T-cell (primary cell): ENCODE measurements at places on chromosomes 16 and 17. TPM values are rescaled to one million over a fixed set of nuclear protein-coding genes. Genes with fewer than 3 reads are reported as not detected.

DNA sequence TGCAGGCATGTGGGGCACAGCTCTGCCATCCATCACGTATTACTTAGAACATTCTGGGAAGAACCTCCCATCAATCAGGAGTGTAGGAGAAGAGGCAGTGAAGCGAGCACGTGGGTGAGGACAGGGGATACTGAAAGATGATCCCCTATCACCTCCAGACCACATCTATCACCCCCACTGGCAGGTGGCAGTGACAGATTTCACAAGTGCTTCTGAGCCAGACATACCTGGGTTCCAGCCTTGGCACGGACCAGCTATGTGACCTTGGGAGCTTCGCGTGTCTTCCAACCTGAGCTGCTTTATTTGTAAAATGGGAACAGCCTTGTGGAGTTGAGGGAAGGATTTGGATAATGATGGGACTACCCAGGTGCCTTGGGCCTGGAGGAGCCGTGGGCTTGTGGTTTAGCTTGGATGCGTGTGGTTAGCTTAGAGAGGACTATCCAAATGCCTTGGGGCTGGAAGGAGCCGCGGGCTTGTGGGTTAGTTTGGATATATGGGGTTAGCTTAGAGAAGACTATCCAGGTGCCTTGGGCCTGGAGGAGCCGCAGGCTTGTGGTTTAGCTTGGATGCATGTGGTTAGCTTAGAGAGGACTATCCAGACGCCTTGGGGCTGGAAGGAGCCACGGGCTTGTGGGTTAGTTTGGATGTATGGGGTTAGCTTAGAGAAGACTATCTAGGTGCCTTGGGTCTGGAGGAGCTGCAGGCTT lies 206.4 kb downstream of the ENGASE start:
- no peak for DNase-seq
- no peaks in the 10 kb centered on the region for H3K27me3 ChIP-seq
- no peaks in the 10 kb centered on the region for H3K4me1 ChIP-seq
- H3K36me3 ChIP-seq: no peaks in the 10 kb centered on the region

DNA sequence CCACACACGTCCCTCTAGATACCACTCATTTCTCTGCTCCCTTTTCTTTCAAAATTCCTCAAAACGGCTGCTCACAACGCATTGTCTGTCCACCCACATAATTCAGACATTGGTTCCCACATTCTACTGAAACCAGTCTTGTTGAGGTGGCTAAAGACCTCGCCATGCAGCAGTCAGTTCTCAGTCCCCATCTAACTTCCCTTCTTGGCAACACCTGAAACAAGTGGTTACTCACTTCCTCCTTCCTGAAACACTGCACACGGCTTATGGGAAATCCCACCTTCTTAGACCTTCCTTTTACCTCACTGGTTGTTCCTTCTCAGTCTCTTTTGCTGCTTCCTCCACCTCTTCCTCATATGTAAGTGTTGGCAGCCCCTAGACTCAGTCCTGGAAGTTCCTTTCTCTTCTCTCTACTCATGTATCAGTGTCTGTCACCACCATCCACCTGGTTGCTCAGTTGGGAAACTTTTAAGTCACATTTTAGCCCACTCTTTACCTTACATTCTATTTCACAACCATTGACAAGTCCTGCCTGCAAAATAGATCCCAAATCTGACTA lies 277.1 kb downstream of the CEP112 start:
- H3K27me3 ChIP-seq: no peaks in the 10 kb centered on the region
- H3K27ac ChIP-seq: no peak overlapping the region
- H3K36me3 ChIP-seq: no peaks in the 10 kb centered on the region
- DNase-seq: no peak

GRCh38 chr16:85948138-85948509 lies 49.2 kb downstream of the IRF8 start:
- H3K27ac ChIP-seq: no peak overlapping the region
- H3K4me1 ChIP-seq: peaks cover 44% of the 10 kb centered on the region
- no peak for DNase-seq
- no peaks in the 10 kb centered on the region for H3K27me3 ChIP-seq

DNA sequence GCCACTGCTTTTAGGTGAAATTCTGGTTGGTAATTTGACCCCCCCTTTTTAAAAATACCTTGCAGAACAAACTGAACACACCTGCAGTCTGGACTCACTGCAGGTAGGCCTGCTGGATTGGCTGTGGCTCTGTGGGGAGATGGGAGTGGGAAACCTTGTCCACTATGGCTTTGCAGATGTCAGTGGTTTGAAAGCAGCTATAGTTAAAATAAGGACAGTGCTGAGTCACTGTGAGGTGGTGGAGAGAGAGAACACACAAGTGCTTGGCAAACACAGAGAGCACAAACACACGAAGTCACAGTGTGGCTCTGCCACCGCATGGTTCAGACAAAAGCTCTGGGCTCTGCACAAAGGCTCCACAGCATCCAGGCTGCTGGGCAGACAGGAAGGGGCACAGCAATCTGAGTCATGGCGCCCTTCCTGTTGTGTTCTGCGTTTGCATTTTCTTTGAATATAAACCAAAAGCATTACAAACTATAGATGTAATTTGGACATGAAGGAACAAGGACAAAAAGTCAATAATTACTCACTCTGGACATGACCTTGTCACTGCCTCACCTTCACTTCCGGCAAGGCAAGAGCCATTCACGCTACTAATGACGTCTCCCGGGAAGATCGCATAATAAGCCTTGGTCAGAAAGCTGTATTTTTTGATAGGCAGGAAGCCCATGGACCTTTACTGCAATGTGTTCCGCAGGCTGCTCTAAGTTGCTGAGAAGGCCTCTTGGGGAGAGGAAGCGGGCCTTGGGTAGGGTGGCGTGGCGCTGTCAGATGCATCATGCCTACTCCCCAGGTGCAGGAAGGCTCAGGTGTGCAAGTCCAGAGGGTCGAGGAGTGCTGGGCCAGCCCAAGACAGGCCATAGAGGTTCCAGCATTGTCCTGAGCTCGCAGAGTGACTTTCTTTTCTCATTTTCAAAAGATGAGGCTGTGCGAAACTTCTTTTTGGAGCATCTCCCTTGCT lies 60.1 kb upstream of the MED9 start:
- H3K27me3 ChIP-seq: peaks cover 5% of the 10 kb centered on the region
- H3K4me1 ChIP-seq: peaks cover 15% of the 10 kb centered on the region
- no peak overlapping the region for H3K27ac ChIP-seq

DNA sequence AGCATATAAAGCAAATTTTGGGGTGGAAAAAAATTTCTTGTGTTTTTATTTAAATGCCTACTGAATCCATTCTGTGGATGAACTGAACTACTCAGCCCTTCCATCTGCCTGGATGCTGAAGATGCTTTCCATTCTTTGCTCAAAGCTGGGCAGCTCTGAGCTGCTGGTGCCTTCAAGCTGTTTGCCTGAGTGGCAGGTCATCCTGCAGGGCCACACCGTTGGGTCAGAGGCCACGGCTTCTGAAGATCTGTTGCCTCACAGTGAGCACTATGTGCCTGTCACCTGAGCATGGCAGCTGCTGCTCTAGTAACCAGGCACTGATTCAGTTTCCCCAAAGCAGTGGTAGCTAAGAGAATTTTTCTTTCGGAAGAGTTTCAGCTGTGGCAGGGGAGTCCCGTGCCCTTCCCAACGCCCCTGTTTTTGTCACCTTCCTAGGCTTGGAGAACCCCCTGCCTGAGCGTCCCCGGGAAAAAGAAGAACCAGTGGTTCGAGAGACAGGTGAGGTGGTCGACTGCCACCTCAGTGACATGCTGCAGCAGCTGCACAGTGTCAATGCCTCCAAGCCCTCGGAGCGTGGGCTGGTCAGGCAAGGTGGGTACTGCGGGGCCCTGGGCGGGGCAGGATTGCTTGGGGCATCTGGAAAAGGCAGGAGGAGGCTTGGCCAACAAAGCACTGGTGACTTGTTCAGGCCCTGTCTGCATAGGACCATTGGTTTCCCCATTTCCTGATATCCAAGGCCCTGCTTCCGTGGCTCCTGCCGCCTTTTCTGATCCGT lies 8.5 kb downstream of the PLK1 start:
- no peak overlapping the region for H3K27ac ChIP-seq
- no peaks in the 10 kb centered on the region for H3K27me3 ChIP-seq
- DNase-seq: no peak
- H3K4me1 ChIP-seq: no peaks in the 10 kb centered on the region

DNA sequence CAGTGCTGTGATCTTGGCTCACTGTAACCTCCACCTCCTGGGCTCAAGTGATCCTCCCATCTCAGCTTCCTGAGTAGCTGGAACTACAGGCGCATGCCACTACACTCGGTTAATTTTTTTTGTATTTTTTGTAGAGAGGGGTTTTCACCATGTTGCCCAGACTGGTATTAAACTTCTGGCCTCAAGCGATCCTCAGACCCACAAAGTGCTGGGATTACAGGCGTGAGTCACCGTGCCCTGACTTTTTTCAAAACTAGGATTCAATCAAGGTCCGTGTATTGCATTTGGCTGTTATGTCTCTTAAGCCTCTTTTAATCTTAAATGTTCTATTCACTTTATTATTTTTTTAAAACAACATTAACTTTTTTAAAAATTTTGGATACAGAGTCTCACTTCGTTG lies 4.3 kb upstream of the CCL22 start:
- no peak overlapping the region for H3K4me3 ChIP-seq
- no peak for DNase-seq
- no peaks in the 10 kb centered on the region for H3K27me3 ChIP-seq
- no peak overlapping the region for H3K27ac ChIP-seq

DNA sequence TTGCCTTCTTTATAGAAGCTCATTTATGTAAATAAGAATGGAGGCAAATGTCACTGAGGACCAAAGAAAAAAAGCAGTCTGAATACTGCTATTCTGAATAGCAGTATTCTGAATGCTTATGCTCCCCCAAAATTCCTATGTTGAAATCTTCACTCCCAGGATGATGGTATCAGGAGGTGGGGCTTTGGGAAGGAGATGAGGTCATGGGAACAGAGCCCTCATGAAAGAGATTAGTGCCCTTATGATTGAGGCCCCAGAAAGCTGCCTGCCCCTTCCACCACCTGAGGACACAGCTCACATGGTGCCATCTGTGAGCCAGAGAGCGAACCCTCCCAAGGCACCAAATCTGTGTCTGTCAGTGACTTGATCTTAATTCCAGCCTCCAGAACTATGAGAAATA lies 28.8 kb downstream of the HEATR6 start:
- DNase-seq: no peak
- H3K36me3 ChIP-seq: peaks cover 87% of the 10 kb centered on the region
- no peak overlapping the region for H3K27ac ChIP-seq
- no peaks in the 10 kb centered on the region for H3K27me3 ChIP-seq
- no peaks in the 10 kb centered on the region for H3K4me1 ChIP-seq

DNA sequence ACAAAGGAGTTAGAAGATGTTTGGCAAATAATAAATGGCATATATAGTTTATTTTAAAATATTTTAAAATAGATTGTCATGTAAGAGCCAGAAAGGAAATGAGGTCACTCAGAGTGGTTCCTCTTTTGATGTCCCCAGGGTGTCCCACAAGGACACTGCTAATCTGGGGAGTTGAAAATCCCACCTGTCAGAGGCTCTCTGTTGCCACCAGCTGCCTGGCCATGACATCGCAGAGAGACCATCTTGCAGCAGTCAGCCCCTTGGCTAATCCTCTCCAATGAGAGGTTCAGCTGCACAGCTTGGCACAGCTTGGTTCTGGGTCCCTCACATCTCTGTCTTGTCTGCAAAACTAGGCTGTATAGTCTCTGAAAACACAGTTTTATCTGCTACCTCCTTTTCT lies 11.0 kb upstream of the RBFOX1 start:
- H3K27ac ChIP-seq: no peak overlapping the region
- H3K36me3 ChIP-seq: no peaks in the 10 kb centered on the region
- no peak for DNase-seq
- no peaks in the 10 kb centered on the region for H3K27me3 ChIP-seq
- H3K4me3 ChIP-seq: no peak overlapping the region
- no peaks in the 10 kb centered on the region for H3K4me1 ChIP-seq

DNA sequence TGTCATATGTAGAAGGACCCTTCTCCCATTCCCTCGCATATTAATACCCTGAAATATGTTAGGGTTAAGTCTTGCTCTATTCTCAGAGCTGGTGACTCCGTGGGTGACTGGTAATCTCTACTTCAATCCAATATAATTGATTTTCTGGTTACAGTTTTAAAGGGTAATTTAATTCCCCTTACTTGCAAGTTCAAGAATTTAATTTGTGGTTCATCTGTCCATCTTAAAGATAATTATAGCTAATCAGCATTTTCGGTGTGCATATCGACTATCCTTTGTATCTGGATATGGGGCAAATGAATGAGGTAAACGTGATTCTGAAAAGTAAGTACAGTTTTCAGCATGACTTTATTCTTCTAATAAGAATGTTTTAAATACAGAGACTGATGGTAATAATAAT lies 250.0 kb downstream of the CNTNAP4 start:
- no peak overlapping the region for H3K4me3 ChIP-seq
- H3K27ac ChIP-seq: no peak overlapping the region

DNA sequence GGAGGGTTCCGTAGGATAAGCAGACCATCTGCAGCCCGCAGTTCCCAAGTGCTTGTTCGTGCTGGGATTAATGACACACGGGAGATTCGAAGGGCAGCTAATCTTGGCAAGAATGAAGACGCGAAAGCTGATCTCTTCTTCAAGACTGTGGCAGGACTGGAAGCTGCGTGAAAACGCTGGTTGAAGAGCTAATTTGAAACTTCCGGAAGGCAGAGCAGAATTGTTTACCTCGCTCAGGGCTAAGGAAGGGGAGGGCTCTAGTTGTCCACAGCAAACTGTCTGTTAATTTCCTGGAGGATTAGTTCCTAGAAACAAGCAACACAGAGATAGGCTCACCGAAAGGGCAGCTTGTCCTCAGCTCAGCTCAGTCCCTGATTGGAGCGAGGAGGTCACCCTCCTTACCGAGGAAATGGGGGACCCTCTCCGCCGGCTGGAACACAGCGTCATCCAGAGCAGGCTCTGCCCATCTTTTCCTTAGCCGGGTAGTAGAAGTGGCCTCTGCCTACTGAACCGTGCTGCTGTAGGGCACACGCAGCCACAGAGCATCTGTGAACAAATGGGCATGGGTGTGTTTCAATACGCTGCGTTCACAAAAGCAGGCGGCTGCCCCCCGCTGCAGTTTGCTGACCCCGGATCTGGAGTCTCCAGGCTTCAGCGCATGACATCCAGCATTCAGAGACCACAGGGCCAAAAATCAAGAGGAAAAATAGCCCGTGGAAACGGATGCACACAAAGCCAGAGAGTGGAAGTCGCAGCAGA lies 16.7 kb upstream of the BAIAP2 start:
- peaks cover 3% of the 10 kb centered on the region for H3K36me3 ChIP-seq
- peak; percentile 54 for DNase-seq
- H3K4me3 ChIP-seq: peak overlapping the region; percentile 92
- H3K4me1 ChIP-seq: peaks cover 7% of the 10 kb centered on the region
- peak overlapping the region; percentile 84 for H3K27ac ChIP-seq

DNA sequence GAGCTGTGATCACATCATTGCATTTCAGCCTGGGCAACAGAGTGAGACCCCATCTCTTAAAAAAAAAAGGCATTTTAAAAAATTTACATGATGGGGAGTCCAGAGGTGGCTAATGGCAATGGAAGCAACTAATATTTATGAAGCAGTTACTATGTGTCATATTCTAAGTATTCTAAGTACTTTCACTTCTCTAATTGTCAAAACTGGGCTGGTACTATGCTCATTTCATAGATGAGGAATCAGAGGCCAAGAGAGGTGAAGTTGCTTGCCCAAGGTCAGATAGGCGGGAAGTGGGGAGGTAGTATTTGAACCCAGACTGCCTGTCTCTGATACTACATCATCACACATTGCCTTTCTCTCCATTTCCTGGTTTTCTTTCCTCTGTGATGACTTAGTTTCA lies 50.7 kb downstream of the SLC5A11 start:
- H3K36me3 ChIP-seq: no peaks in the 10 kb centered on the region
- H3K27ac ChIP-seq: no peak overlapping the region
- H3K4me3 ChIP-seq: no peak overlapping the region

OR4D1 gene
- 1.9 TPM for total RNA-seq

OTOP3 gene
- not detected for total RNA-seq
